ENCODE measurements at places on chromosomes 16 and 17.
A peak's percentile ranks its signal among the peaks of the same experiment; 100 is the strongest.

DNA sequence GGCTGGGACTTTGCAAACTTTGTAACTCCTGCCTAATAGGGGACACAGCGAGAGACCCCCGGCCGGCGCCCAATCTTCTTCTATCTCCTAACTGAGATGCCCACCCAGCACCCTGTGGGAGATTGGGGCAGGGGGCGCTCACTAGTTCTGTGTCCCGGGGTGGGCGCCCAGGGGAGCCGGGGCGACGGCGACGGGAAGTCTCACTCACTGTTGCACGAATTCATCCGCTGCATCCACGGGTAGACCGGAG, 3.9 kb upstream of the HOXB5 start:
- DNase-seq: no peak

DNA sequence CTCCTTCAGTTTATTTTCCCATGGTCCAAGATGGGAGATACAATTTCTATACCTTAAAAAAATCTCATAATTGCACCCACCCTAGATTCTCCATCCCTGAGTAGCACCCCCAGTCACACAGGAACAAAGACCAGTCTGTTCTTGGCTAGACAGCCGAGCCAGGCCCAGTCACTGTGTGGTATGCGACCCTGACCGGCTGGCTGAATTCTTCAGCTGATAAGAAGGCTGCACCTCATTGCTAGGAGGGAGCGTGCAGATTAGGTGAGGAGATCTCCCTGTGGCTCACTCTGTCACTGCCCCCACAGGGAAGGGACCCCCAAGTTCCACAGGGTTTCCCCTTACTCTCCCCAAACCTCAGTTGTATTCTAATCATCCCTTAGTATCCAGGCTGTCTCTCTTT, 138.7 kb downstream of the SALL1 start:
- DNase-seq: no peak

DNA sequence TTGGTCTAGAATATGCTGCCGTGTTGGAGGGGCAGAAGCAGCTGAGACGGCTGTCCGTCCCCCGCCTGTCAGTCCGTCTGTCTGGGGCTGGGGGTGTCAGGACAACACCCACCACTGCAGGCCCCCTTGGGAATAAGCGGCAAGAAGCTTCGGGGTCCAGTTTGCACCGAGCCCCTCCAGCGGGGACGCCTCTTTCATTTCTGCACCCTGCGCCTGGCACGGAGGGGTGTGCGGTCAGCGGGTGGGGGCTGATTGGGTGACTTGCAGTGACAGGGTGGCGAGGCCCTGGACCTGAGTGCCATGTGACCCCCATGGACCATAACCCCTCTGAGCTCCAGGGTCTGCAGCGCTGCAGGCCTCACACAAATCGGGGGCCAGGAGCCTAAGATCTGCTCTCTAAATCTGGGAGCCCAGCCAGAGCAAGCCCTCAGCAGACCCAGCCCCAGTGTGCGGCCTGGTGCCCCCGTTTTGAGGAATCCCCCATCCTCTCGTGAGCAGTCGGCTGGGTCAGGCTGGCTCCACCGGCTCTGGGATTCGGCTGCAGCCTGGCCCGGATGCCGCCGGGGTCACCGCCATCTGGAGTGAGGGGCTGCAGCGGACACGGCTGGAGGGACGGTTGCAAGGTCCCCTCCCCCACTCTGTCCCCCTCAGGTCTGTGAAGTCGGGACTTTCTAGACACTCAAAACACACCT, 8.3 kb downstream of the CBFA2T3 start:
- DNase-seq: no peak

DNA sequence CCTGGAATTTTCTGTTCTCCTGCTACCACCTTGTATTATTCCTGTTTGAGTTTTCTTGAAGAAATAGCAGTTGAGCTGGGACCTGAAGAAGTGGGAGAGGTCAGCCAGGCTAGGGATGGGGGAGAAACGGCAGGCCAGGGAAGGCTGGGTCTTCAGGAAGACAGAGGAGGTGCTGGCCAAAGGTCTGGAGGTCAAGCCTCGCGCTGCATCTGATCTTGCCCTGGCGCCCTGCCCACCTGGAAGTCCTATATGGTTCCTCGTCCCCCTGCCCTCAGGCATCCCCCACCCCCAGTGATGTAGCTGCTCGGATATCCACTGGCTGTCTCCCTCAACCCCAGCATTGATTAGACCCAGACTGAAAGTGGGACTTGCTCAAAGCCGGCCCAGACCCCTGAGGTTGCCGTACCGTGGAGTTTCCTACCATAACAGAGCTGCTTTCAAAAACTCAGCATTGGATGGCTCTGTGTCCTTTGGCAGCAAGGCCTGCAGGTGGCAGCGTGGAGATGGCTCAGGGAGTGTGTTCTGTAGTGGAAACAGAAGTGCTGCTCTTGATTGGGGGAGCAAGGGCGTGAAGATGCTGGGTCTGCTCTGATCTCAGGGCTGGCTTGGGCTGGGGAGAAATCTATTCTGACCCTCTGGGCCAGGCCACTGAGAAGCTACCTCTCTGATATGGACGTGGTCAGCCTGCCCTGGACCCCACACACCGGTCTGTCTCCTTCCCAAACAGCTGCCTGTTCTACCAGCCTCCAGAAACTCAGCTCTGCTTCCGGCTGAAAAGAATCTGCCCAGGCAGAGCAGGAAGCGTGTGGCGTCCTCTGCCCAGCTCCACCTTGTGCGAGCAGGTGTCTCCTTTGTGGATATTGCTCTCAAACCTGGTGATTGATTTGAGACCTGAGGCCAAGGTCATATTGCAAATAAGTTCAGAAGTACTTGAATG, 107.0 kb upstream of the CACNG5 start:
- peak; percentile 41 for DNase-seq

DNA sequence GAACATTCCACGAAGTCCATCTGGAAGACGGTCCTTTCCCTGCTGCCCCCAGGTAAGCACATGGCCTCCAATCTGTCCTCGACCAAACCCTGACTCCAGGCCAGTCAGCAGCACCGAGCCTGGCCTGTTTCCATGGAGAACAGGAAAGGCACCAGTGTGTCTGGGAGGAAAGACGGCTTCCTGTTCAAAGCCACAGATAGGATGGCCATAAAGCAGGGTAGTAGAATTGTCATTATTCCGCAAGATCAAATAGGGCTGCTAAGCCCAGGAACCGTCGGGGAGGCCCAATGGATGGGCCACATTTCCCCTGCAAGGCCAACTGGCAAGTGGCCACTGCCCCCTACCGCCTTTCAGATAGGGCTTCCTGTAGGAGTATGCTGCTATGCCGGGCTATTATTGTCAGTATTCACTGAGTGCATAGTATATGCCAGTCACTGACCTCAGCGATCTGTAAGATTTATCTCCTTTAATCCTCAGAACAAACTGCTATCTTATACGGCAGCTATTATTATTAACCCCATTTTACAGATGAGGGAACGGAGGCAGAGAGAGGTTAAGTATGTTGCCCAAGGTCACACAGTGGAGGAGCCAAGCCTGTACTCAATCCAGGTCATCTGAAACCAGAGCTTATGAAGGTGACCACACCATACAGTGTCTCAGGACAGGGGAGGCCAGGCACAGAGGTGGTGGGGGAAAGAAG, 23.0 kb upstream of the PLCG2 start:
- no peak for DNase-seq

GRCh38 chr16:12354296-12354833, 377.8 kb downstream of the SNX29 start:
- no peak for DNase-seq

- DNase-seq: no peak
Observed at GRCh38 chr16:52863000-52863399, 189.7 kb downstream of the CHD9NB start.

- no peak for DNase-seq
Observed at GRCh38 chr17:73820686-73821448, 176.6 kb upstream of the SDK2 start.

DNA sequence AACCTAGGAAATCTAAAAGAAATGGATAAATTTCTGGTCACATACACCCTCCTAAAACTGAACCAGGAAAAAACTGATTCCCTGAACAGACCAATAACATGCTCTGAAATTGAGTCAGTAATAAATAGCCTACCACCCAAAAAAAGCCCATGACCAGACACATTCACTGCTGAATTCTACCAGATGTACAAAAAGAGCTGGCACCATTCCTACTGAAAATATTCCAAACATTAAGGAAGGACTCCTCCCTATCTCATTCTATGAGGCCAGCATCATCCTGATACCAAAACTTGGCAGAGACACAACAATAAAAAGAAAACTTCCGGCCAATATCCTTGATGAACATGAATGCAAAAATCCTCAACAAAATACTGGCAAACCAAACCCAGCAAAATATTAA, 52.9 kb downstream of the TTC19 start:
- no peak for DNase-seq

- DNase-seq: peak; percentile 61
Observed at GRCh38 chr17:43591779-43592562, 45.8 kb upstream of the ETV4 start.

- no peak for DNase-seq
Observed at GRCh38 chr17:17989081-17989480, 16.4 kb downstream of the DRC3 start.

DNA sequence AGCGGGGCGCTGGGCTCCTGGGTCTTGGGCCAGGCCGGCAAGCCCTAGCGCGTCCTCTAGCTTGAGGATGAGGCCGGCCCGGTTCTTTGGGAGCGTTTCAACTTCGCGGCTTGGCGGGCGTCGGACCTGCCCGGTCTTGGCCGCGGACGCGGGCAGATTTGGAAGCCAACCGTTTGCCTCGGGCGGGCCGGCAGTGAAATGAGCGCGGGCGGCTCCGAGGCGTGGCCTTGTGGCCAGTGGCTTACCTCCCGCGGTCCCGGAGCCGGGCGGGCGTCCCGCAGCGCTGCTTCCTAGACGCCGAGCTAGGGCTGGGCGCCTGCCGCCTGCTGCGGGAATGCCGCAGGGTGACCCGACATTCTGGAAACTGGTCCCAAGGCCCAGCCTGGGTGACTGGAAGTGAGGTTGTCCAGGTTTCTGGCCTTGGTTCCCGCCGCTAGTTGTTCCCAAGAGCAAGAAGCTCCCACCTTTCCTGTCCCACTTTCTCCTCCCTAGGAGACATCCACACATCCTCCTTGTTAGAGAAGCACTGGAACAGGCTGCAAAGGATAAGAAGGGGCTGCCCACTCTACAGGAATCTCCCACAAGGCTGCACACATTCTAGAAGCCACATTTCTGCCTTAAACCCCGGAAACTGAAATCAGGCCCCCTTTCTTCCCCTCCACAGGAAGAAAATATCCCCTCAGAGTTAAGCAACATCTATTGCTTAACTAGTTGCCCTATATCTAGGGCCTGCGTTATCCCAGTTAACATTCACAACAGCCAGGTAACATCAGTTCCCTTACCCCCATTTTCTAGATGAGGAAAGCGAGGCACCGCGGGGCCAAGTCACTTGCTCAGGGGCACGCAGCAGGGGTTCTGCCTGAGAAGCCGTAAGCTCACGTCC, 4.5 kb upstream of the CBX8 start:
- no peak for DNase-seq

Data from breast epithelium (tissue), 4 donors.